ENCODE measurements at places on chromosomes 2 and 18.

GRCh38 chr2:172153156-172153555 is 50.5 kb upstream of the DLX2 start:
- no peak overlapping the region for H3K4me3 ChIP-seq
- H3K27me3 ChIP-seq = peaks cover 75% of the 10 kb centered on the region
- H3K36me3 ChIP-seq = no peaks in the 10 kb centered on the region
- no peak overlapping the region for H3K27ac ChIP-seq
- DNase-seq = no peak

- H3K4me1 ChIP-seq = no peaks in the 10 kb centered on the region
- no peak overlapping the region for H3K4me3 ChIP-seq
- no peak for DNase-seq
- H3K36me3 ChIP-seq = peaks cover 4% of the 10 kb centered on the region
Measured at GRCh38 chr2:235347691-235348090, 146.2 kb upstream of the AGAP1 start.

GRCh38 chr2:11187083-11187619 is 31.9 kb downstream of the SLC66A3 start:
- H3K36me3 ChIP-seq = peaks cover 22% of the 10 kb centered on the region
- H3K27me3 ChIP-seq = no peaks in the 10 kb centered on the region
- H3K4me3 ChIP-seq = no peak overlapping the region
- no peaks in the 10 kb centered on the region for H3K4me1 ChIP-seq
- H3K27ac ChIP-seq = no peak overlapping the region

DNA sequence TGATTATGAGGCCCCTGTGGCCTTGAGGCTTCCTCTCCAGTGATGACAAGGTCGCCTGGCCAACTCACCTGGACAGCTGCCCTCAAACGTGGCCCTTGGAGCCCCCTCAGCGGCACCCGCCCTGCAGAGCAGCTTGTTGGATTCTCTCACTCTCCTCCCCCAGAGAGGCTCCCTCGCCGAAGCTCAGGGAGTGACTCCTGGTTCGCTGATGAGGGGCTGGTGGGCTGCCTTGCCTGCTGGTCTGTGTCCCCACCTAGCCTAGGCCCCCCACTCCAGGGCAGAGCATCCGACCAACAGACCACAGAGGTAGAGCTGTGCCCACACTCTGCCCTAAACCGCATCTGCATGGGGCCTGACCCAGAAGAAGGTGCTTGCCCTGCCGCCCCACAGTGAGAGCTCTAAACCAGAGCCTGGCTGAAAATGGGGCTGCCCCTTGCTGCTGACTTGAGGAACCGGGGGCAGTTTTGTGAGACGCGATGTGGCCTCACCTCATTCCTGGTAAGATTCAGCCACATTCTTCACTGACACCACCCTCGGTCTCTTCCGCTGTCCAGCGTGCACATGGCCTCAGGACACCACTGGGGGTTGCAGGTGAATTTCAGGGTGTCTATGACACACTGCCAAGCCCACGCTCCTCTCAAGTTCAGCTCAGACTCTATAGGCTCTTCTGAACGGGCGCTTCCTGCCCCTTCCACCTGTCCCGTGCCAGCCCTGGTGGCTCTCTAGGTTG is 131.6 kb downstream of the CABLES1 start:
- no peaks in the 10 kb centered on the region for H3K27me3 ChIP-seq
- peaks cover 26% of the 10 kb centered on the region for H3K4me1 ChIP-seq
- H3K27ac ChIP-seq = peak overlapping the region; percentile 22

GRCh38 chr18:48363175-48363574 is 46.0 kb downstream of the ZBTB7C start:
- H3K4me1 ChIP-seq = no peaks in the 10 kb centered on the region
- DNase-seq = no peak
- H3K27ac ChIP-seq = no peak overlapping the region
- H3K4me3 ChIP-seq = no peak overlapping the region

GRCh38 chr18:8988260-8988871 is 114.1 kb upstream of the NDUFV2 start:
- H3K4me3 ChIP-seq = no peak overlapping the region
- H3K27me3 ChIP-seq = peaks cover 59% of the 10 kb centered on the region
- DNase-seq = peak; percentile 21
- H3K4me1 ChIP-seq = no peaks in the 10 kb centered on the region
- H3K36me3 ChIP-seq = peaks cover 2% of the 10 kb centered on the region

DNA sequence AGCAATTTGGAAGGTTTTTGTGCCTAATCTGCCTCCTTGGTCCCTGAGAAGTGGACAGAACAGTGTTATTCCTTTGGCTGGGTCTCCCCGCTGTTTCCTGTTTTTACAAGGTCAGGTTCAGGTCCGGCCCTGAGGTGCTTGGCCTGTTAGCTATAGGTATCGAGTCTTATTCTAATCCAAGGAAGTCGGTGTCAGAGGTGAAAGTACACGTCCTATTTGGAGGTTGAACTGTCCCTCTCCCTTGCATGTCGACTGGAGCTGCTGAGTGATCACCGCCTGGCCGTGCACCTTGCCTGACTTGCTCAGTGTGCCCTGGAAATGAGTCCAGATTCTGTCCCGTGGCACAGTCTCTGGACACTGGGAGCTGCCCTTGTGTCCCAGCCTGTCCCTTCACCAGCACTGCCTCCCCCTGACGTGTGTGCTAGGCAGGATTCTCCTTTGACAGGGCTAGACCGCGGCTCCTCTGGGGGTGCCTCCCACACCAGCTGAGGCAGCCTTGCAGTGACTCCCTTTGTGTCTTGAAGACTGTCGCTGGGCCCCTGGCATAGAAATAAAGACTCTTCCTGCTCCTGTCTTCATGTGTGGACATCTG is 65.7 kb upstream of the RBM44 start:
- peaks cover 81% of the 10 kb centered on the region for H3K4me1 ChIP-seq
- H3K4me3 ChIP-seq = peak overlapping the region; percentile 50
- H3K36me3 ChIP-seq = peaks cover 35% of the 10 kb centered on the region

- peaks cover 25% of the 10 kb centered on the region for H3K36me3 ChIP-seq
- H3K27ac ChIP-seq = peak overlapping the region; percentile 98
- peaks cover 34% of the 10 kb centered on the region for H3K4me1 ChIP-seq
Measured at GRCh38 chr2:173964565-173965371, 405 bp downstream of the SP3 start.

GRCh38 chr2:25063876-25064660 is 22.2 kb downstream of the EFR3B start:
- no peak for DNase-seq
- H3K36me3 ChIP-seq = no peaks in the 10 kb centered on the region
- no peak overlapping the region for H3K27ac ChIP-seq
- no peak overlapping the region for H3K4me3 ChIP-seq
- H3K27me3 ChIP-seq = no peaks in the 10 kb centered on the region

DNA sequence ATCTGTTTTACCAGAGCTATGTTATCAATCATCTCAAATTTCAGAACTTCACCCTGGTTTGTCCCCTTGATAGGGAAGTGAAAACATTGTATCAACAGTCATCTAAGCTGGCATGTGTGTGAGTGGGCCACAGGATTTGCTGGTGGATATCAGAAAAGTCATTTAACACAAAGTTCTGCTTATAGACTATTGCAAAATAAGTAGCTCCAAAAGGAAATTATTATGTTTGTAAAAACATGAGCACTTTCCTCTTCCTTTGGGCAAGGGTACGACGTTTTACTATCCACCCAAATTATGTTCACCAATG is 20.7 kb upstream of the COPS8 start:
- peaks cover 2% of the 10 kb centered on the region for H3K36me3 ChIP-seq
- no peak overlapping the region for H3K27ac ChIP-seq

DNA sequence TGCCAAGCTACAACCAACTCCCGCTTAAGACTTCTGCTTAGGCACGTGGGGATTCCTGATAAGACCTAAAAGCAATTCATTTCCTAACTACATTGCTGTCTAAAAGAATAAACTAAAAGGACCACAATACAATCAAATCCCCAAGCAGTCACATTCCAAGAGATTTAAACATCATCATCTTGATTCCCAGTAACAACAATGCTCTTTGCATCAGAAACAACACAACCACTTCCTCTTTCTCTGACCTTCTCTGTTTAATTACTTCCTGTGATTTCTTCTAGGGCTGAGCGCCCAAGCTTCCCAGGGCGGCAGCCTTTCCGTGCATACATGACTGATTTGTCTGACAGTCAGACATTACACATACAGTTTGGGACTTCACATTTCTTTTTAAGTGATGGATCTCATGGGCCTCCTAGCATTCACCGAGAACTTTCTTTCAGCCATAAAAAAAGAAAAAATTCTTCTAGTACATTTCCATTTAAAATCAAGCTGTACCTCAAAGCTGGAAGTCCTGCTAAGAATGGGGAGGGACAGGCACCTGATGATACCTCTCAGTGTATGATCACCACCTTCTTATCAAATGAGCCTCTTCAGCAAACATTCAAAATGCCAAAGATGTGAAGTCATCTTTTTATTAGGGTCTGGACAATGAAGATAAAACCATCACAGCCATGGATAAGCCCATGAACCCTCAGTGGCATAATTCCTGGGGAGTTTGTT is 11.5 kb downstream of the SPRED2 start:
- H3K4me3 ChIP-seq = no peak overlapping the region
- no peak for DNase-seq
- H3K27me3 ChIP-seq = no peaks in the 10 kb centered on the region

GRCh38 chr18:41526054-41526453 is 429.0 kb upstream of the PIK3C3 start:
- no peaks in the 10 kb centered on the region for H3K27me3 ChIP-seq
- H3K4me1 ChIP-seq = no peaks in the 10 kb centered on the region
- no peak overlapping the region for H3K4me3 ChIP-seq
- H3K36me3 ChIP-seq = no peaks in the 10 kb centered on the region
- H3K27ac ChIP-seq = no peak overlapping the region

DNA sequence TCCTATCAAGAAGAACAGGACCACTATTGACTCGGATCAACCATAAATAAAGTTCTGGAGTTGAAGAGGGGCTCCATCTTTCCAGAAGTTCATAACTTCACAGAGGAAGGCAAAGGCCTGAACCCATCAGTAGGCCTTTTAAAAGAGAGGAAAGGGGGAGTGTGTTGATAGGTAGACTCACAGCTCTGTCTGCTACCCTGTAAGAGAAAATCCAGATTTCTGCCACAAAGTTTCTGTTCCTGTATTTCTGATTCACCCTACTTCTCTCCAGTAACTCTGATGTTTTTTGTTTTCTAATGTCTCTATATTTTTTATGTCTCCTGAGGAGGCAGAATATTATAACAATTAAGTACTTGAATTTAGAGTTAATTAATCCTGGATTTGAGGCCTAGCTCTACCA is 564.0 kb downstream of the TNS1 start:
- H3K4me1 ChIP-seq = peaks cover 2% of the 10 kb centered on the region
- H3K36me3 ChIP-seq = peaks cover 1% of the 10 kb centered on the region
- DNase-seq = no peak
- H3K4me3 ChIP-seq = no peak overlapping the region

- H3K4me3 ChIP-seq = no peak overlapping the region
- DNase-seq = no peak
- peaks cover 30% of the 10 kb centered on the region for H3K27me3 ChIP-seq
- H3K27ac ChIP-seq = no peak overlapping the region
- peaks cover 12% of the 10 kb centered on the region for H3K4me1 ChIP-seq
Measured at GRCh38 chr2:112151271-112151670, 13.1 kb downstream of the FBLN7 start.

- H3K27me3 ChIP-seq = no peaks in the 10 kb centered on the region
- peaks cover 13% of the 10 kb centered on the region for H3K36me3 ChIP-seq
- H3K27ac ChIP-seq = peak overlapping the region; percentile 84
- H3K4me1 ChIP-seq = peaks cover 28% of the 10 kb centered on the region
Measured at GRCh38 chr2:227472265-227473121, 537 bp downstream of the AGFG1 start.

DNA sequence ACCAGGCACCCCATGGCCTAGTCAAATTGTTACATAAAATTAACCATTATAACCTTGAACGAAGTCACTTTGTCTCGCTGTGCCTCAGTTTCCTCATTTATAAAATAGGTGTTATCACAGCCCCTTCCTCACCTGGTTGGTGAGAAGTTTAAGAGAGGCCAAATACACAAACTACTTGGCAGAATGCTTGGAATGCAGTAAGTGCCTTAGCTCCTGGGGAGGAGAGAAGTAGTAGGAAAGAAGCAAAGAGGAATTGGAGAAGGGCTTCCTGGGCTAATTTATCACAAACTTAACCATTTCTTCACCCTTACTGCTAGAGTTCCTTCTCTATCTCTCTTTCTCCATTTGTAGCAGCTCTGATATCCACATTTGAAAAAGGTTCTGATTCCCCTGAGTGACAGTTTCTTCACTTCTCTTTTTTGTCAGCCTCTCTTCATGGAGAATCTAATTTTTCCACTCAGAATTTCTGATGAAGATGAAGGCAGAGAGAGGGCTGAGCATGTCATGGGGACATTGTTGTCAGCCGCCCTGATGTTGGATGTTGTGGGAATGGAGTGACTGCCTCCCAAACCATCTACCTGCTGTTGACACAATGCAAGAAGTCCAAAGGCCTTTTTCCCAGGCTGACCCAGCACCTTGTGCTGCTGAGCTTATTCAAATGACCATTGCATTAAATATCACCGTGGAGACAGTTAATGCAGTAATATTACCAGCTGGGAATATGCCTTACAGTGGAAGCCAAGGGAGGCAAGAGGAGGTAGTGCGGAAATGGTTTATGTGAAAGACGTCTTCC is 60.4 kb downstream of the BOD1L2 start:
- no peak overlapping the region for H3K4me3 ChIP-seq
- DNase-seq = no peak
- no peak overlapping the region for H3K27ac ChIP-seq
- H3K27me3 ChIP-seq = peaks cover 29% of the 10 kb centered on the region

- no peak overlapping the region for H3K4me3 ChIP-seq
- no peak overlapping the region for H3K27ac ChIP-seq
- H3K36me3 ChIP-seq = no peaks in the 10 kb centered on the region
- no peaks in the 10 kb centered on the region for H3K4me1 ChIP-seq
- no peak for DNase-seq
Measured at GRCh38 chr2:158753641-158754611, 41.2 kb upstream of the DAPL1 start.

DNA sequence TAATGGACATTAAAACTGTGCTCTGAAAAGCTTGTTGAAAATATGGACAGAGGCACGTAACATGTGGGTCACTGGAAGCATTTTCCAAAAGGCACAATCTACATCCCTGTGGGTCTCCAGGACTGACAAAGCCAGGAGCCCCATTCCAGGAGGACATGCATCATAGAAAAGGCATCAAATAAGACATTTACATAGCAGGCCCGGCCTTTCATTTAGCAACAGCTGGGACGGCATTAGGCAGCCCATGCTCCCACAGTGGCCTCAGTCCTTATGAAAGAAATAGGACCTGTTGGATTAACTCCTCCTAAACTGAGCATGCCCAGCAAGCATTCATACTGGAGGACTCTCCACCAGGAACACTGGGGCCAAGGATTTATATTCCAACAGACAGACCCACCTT is 72.2 kb downstream of the TWIST2 start:
- H3K4me1 ChIP-seq = no peaks in the 10 kb centered on the region
- peaks cover 2% of the 10 kb centered on the region for H3K36me3 ChIP-seq
- no peak overlapping the region for H3K27ac ChIP-seq

- H3K4me3 ChIP-seq = no peak overlapping the region
- no peak for DNase-seq
- H3K4me1 ChIP-seq = no peaks in the 10 kb centered on the region
- no peaks in the 10 kb centered on the region for H3K27me3 ChIP-seq
- no peak overlapping the region for H3K27ac ChIP-seq
Measured at GRCh38 chr18:5874336-5874735, 21.0 kb downstream of the TMEM200C start.

DNA sequence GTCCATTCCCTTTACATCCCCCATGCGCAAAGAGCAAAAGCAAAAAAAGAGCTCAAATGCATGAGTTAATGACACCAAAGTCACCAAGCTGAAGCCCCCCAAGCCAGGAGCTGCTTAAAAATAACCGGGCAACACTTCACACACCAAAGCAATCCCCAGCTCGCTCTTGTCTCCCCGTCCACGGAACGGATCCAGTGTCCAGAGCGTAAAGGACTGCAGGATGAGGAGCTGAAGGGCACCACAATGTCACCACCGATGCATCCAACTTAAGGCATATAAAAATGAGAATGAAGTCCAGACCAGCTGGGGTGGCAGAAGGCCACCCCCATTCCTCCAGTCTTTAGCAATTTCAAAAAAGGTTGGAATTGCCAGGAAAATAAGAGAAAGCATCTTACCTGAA is 8.7 kb downstream of the SMAD7 start:
- DNase-seq = no peak
- H3K27ac ChIP-seq = peak overlapping the region; percentile 87
- H3K27me3 ChIP-seq = no peaks in the 10 kb centered on the region
- peak overlapping the region; percentile 68 for H3K4me3 ChIP-seq
- peaks cover 64% of the 10 kb centered on the region for H3K36me3 ChIP-seq

Measured in central memory CD8-positive, alpha-beta T cell (primary cell).